ENCODE measurements at places on chromosomes 2 and 18.

DNA sequence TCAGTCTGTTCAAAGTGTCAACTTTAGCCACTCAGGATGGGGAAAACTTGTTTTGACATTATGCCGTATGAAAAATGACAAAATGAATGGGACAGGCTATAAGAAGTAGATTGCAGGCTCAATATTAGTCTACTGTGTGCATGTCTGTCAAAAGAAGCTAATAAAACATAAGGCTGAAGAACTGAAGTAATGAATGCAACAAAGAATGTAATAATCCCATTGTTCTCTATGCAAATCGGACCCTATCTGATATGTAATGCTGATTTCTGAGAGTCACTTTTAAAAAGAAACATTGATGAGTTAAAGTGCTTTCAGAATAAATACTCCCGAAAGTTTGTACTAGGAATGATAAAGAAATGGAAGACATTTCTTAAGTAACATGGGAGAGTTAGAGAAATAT is 172.2 kb downstream of the DLGAP1 start:
- no peak for DNase-seq

GRCh38 chr2:242053921-242054320 is 184.4 kb downstream of the RTP5 start:
- no peak for DNase-seq

DNA sequence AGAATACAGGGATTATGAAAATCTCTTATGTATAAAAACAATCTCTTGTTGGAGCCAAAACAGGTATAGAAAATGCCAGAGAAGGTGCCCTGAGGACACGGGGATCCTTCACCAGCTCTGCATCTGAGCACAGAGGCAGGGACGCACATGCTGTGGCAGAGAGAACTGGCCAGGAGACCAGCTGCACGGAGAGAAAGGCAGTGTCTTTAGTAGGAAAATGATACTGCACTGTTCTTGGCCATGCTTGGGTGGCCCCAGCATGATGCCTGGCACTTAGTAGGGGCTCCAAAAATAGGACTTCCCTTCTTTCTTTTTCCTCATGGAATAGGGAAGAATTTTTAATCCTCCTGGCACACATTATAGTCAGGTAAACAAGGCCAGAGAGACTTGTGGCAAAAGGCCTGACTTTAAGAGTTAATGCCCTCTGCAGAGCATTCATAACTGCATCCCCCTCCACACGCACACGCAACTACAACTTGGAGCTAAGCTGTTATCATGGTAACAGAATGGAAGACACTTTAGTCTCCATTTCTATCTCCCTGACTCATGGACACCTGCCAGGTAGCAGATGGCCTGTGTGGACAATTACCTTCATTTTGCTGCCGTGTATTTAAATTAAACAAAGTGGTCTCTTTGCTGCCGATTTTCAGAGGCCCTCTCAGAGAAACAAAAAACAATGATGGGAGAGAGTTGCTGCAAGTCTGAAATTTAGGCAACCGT is 59.7 kb upstream of the DNMT3A start:
- DNase-seq, result no peak

DNA sequence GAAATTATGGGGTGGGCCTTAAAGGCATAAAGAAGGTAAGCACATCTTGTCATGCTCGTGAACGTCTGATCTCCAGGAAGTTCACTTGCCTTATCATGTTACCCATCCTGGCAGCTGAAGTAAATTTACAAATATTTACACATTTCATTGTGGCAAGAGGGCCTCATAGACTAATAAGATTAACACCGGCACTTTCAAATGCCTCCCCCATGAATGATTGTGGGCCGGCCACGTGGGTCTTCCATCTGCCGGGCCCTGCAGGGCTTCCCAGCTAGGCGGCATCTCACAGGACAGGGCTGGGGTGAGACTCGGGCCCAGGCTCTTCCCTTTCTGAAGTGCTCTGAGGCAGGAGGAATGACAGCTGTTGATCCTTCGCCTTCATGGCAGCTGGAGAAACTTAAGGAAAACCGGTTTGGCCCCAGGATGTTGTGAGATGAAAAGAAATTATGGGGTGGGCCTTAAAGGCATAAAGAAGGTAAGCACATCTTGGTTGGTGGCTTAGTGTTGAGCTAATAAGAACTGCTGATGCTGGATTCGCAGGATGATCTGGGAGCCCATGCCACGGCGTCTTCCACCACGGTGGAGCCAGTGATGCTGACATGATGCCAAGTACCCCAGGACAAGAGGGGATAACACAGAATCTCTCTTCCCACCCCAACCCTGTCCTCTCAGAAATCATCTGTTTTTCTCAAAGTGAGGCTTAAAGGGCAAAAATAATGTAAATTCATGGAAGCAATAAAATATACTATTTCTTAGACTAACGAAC is 176.3 kb downstream of the SEPTIN10 start:
- DNase-seq, result no peak

- no peak for DNase-seq
Observed at GRCh38 chr2:8222979-8223694, 458.7 kb upstream of the ID2 start.

DNA sequence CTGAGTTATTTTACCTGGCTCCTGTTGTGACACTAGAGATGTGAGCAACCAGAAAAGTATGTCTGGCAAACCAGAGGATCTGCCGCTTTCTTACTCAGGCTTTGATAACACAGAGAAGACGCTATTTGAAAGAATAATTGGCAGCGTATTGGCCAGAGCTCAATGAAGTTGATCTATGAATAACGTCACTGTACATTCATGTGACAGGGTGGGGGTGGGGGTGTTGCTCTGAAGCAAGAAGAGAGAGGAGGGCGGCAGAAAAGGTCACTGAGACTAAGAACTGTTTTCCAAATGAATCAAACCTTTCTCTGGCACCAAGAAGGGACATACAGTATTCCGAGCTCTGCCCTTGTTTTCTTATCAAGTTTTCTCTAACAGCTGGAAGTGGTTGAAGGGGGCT is 1.7 kb upstream of the ONECUT2 start:
- DNase-seq, result no peak

DNA sequence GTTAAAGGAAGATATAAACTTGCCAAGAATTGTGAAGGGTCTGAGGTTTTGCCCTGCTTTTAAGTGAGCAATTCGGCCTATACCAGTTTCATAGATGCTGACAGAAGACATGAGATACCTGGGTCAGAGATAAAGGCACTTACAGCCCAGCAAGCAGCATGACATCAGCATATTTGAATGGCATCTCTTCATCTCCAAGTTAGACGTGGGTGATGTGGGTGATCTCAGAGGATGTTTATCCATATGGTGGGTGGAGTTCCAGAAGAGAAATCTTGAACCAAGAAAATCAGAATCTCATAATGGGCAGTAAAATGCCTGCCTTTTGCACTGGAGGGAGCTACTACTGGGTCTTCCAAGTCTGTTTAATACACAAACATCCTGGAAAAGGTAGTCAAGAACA is 44.7 kb downstream of the GYPC start:
- peak; percentile 24 for DNase-seq

- peak; percentile 35 for DNase-seq
Observed at GRCh38 chr2:66134138-66134701, 300.7 kb upstream of the MEIS1 start.
